Fibroblast of pulmonary artery (primary cell): ENCODE measurements at places on chromosomes 11 and 22.

DNA sequence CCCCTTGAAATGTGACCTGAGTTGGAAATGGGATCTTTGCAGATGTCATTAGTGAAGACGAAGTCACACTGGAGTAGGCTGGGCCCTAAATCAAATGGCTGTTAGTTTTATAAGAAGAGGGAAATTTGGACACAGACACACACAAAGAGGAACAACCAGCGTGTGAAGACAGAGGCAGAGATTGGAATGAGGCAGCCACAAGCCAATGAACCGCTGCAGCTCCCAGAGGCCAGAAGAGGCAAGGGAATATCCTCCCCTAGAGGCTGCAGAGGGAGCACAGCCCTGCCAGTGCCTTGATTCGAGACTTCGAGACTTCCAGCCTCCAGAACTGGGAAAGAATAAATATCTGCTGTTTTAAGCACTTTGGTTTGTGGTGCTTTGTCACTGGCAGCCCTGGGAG is 484.5 kb downstream of the MN1 start:
- DNase-seq = peak; percentile 28

DNA sequence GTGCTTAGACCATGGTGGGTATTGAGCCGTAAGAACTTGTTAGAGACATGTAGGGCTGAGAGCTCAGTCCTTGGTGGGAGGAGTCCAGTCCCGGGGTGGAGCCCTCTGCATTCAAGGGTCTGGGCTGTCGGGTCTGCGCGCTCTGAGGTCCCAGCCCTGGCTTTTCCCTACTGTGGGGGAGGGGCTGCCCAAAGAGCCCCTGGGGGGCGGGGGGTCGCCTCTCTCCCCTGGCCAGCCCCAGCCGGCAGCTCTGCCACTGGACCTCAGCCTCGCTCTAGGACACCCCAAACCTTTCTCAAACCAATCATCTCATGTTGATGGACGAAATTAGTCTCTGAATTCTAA is 1006.4 kb downstream of the BRD1 start:
- DNase-seq = no peak

GRCh38 chr11:125156346-125157117 is 8.0 kb upstream of the PKNOX2 start:
- no peak for DNase-seq

DNA sequence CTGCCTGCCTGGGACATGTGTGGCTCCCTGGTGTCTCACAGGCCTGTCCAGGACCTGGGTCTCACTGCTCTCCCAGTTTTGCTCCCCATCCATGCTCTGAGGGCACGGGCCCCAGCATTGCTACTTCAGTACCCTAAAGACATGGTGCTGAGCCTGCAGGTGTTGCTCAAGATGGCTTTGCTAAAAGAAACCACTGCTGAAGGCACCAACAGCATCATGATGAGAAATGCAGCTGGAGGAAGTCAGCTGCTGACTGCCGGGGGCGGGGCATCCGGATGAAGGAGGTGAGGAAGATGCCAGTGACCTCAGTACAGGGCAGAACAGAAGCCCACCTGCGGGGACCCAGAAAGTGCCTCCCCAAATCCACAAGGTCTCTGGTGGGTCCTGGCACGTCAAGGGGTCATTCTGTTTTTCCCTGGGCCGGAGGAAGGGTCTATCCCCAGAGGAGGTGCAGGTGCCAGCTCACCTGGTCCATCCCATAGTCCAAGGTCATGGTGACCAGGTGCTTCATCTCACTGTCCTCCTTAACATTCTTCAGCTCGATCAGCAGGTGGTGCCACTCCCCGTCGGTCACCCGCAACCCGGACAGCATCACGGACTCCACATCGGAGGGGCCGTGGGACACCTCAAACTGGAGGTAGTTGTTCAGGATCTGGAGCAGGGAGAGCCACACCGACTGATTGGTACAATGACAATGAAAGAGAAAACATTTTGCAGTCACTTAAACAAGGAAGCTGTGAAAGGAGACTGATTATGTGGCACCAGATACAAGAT is 63.9 kb downstream of the TRMU start:
- no peak for DNase-seq

DNA sequence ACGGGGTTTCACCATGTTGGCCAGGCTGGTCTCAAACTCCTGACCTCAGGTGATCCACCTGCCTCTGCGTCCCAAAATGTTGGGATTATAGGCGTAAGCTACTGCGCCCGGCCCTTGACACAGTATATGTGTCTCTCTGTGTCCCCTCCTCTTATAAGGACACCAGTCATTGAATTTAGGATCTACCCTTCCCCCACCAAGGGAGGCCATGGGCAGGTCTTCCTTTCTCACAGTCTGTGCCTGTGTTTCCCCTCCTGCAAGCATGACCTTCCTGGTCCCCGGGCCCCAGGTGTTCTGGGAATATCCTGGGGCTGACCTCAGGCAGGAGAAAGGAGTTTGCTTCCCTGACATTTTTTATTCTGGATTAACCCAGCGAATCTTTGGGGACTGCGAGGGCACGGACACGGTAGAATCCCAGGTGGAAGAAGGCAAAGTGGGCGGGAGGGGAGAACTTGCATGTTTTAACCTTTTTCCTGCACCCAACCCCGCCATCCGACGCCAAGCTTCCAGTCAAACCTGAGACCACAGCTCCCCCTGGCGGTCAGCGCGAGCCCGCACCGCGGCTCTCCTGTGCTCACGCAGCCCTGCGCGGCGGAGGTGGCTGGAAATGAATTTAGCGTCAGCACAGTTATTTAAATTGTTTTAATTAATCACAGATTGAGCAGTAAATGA is 42.1 kb upstream of the ISX start:
- peak; percentile 48 for DNase-seq
